Activated naive CD4-positive, alpha-beta T cell (primary cell): ENCODE measurements at places on chromosomes 13 and 19.

GRCh38 chr19:31037286-31037980 is 311.8 kb downstream of the TSHZ3 start:
- no peak for DNase-seq

DNA sequence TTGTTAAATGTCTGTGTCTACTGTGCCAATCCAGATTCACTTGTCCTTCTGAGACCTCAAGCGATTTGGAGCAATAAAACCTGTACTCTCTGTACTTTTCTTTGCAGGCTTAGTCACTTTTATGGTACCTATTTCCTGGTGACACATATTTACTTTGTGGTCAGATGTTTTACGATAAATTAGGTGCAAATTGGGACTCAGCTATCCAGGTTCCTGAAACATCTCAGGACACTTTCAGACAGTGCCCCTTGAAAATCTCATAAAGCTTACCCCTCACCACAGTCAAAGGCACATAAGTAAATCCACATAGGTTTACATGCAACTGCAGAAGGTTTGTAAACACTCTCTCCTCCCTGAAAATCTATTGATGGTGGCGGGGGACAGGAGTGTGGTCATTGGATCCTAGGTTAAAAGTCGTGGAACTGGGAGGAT is 438.8 kb downstream of the EFNB2 start:
- DNase-seq = no peak

DNA sequence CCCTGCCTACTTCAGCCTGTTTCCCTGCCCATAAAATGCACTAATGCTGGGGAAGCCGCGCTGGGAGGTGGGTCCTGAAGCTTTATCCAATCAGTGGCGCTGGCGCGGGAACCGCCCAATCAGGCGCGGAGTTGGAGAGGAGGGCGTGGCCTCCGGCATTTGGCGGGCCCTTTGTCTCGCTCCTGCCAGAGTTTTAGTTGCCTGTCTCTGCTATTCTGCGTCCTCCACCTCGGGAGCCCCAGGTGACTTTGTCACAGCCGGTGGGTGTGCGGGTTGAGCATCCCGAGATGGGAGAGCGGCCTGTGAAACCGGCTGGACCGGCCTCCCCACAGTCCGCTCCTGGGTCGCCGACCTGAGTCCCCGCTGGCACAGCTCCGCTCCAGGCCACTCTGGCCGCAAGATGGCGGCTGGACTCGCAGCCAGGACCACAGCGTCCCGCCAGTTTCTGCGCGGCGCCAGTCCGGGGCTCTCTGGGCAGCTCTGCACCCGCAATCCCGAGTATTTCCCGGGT is 30.7 kb upstream of the ZNF429 start:
- DNase-seq = peak; percentile 42

DNA sequence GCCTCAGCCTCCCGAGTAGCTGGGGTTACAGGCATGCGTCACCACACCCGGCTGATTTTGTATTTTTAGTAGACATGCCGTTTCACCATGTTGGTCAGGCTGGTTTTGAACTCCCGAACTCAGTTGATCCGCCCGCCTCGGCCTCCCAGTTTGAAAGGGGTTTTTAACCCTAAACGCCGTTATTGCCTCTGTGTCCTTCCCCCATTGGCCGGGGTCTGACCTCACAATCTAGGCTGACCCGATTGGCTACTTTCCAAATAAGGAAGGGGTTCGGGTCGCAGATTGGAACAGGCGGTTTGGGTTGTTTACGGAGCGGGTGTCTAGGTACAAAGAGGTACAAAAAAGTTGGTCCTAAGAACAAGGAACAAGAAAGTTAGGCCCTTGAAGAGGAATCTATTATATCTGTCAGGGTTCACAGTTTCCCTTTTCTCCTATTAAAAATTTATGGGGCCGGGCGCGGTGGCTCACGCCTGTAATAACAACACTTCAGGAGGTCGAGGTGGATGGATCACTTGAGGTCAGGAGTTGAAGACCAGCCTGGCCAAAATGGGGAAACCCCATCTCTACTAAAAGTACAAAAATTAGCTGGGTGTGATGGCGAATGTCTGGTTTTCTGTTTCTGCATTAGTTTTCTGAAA is 1.0 kb downstream of the ZNF253 start:
- no peak for DNase-seq

- peak; percentile 61 for DNase-seq
Measured at GRCh38 chr19:53881482-53882390, at the start of gene PRKCG. TSS of gene PRKCG (plus strand) at chr19:53882197. CDS start at chr19:53882495, 298 bp downstream.

DNA sequence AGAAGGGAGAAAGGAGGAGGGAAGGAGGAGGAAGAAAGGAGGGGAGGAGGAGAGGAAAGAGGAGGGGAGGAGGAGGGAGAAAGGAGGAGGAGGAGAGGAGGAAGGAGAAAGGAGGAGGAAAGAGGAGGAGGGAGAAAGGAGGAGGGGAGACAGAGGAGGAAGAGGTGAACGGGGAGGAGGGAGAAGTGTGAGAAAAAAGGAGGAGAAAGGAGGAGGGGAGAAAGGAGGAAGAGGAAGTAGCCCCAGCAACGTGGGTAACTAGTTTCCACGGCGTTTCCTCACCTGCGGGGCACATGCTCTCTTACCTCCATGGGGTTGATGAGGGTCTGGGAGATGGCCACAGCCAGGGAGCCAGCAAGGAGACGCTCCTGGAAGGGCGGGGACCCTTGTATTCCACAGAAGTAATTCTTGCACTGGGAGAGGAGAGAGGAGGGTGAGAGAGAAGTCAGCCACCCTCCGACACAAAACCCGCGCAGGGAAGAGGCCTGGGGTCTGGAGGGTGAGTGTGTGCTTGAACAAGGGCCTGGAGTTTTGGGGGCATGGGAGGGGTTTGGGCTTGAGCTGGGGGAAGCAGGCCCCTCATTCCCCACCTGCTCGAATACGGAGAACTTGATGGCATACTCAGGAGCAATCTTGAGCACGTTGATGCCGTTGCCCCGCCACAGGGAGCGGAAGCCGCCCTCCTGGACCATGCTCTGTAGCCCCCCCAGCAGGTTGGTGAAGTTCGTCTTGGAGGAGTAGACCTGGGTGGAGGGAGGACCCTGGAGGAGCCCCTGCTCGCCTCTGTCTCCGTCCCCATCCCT is 3.9 kb downstream of the SLC25A41 start:
- no peak for DNase-seq

DNA sequence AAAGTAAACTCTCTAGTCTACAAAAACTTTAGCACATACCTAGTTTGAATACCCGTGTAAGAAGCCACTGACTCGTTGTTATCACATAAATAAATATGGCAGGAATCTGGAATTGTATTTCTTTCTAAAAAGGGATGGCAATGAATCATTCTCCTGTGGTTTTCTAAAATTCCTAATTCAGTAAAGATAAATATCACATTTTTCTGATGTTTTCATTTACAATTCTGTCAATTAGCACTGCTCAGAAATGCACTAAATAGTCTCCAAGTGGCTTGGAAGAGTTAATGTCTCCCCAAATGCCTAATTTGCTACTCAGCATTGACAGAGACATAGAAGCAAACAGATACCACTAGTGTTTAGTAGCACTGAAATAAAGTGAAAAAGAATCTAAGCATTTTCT is 547.7 kb upstream of the SLITRK1 start:
- no peak for DNase-seq

DNA sequence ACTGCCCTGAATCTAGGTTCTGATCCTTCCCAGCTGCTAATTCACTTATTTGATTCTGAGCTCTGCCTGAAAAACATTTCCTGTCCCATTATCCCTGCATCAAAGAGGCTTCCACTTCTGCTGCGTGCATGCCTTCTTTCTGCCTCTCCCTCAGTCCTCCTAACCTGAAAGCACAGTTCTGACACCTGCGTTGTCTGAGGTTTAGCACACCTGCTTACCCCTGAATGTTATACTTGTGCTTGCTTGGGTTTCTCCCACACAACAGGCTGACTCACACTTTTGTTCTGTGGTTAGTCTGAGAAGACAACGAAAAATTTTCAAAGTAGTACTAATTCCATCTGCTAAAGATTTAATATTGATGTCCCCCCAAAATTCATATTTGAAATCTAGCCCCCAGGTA is 3.1 kb upstream of the SOHLH2 start:
- DNase-seq = no peak

DNA sequence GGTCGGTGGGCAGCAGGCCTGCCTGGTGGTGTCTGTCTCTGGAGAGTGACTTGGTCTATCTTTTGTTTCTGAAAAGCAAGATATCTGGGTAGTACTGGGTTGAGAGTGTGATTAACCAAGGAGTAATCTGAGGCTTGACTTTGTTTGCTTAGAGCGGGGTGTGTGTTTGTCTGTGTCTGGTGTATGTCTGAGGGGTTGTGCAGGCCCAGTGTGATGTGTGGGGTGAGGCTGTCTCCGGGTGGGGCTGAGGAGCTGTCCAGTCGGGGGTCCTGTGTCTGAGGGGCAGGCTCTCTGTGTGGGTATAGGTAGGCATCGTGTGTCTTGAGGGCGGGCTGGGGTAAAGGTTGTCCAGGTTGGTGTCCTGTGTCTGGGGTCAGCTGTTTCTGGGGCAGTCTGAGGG is 11.1 kb upstream of the TIMM50 start:
- no peak for DNase-seq

DNA sequence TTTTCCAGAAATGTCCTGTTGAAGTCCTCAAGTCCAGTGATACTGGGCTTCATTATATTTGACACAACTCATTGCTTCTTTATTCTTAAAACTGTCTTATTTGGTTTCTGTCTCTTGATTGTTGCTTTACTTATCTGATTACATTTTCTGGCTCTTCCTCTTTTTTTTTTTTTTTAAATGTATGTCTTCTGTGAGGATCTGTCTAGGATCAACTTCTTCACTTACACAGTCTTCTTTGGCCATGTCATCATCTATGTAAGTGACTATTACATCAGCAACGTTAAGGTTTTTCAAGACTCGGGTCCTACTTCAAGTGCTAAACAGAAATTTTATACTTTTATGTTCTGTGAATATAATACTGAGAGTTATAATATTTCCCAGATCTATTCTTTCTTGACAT is 162.1 kb downstream of the PDS5B start:
- DNase-seq = no peak

GRCh38 chr13:28705461-28706083 is 13.2 kb downstream of the SLC46A3 start:
- no peak for DNase-seq

DNA sequence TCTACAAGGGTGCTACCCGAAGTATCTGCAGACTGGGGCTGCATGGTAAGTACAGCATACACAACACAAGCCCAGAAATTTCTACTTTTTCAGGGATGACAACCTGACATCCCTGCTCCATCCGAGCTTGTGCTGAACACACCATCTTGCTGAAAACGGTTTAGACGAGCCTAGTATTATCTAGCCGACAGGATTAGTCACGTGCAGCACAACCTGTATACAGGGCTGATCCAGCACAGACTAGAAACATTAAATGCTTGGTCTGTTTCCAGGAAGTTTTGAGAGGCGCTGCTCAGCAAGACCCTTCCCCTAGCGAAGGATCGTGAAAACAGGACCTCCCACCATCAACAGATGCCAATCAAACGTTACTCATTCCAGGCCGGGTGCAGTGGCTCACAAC is 4.2 kb downstream of the SMIM7 start:
- DNase-seq = no peak

GRCh38 chr19:36099166-36099785 is 11.7 kb upstream of the OVOL3 start:
- DNase-seq = no peak

DNA sequence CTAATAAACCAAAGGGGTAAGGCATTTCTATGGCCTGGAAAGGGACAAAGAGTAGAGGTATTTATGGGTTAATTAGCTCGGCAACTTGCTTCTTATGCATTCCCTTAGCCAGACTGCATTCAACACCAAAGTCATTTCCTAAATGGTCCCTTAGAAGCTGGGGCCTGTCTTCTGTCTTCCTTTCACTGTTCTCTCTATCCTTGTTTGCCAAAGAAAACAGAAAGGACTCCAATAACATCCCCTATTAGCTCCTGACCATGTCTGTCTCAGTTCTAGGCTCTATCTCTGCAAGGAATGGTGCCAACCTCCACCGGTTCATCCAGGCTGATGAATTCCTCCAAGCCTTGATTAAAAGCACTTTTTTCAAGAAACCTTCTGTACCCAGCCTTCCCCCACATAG is 123.5 kb downstream of the KCTD12 start:
- no peak for DNase-seq

DNA sequence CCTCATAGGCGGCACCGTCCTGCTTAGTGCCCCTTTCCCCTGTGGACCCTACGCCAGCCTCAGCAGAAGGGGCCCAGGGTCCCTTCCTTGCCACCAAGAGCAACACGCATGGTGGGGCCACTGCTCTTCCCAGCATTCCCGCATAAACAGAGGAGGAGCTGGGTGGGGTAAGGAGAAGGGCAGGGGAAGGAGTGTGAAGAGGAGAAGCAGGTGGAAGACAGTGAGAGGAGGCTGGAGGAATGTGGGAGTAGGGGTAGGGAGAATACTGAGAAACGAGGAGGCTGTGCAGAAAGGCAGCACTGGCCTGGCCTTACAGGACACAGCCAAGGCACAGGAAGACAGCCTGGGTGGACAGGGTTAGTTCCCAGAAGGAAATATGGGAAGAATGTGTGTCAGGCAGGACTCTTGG is 43.9 kb downstream of the ZNF331 start:
- no peak for DNase-seq

- DNase-seq = no peak
Measured at GRCh38 chr13:71461892-71462291, 405.1 kb downstream of the DACH1 start.

DNA sequence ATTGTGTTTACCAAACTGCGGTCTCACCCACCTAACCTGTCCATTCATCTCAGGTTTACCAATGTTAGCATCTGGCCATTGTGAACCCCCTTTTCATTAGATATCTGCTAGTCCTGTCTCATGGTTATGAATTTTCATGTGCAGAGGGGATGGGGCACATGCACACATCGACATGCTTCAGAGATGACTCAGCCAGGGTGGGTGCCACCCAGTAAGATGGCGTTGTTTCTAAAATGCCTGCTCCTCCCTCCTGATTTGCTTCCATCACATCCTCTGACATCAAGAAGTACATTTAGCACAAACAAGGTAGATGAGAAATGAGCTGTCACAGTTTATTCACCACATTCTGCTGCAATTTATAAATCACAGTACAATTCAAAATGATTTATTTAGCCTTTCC is 51.3 kb downstream of the GPALPP1 start:
- DNase-seq = no peak

- no peak for DNase-seq
Measured at GRCh38 chr13:27505792-27506191, 55.4 kb upstream of the MTIF3 start.

GRCh38 chr13:98792785-98793495 is 40.5 kb upstream of the SLC15A1 start:
- no peak for DNase-seq

GRCh38 chr13:27140060-27140459 is 31.6 kb downstream of the USP12 start:
- no peak for DNase-seq

- no peak for DNase-seq
Measured at GRCh38 chr19:10508707-10509106, 5.6 kb upstream of the KEAP1 start.
